ENCODE measurements at places on chromosomes 3 and 15.

GRCh38 chr3:59545374-59545773 is 495.5 kb upstream of the CFAP20DC start:
- no peak for DNase-seq

GRCh38 chr3:57779666-57780065 is 23.6 kb downstream of the SLMAP start:
- DNase-seq = no peak

GRCh38 chr15:88232771-88233201 is 23.8 kb downstream of the NTRK3 start:
- DNase-seq = no peak

GRCh38 chr3:161253711-161254110 is 32.6 kb downstream of the NMD3 start:
- DNase-seq = no peak

DNA sequence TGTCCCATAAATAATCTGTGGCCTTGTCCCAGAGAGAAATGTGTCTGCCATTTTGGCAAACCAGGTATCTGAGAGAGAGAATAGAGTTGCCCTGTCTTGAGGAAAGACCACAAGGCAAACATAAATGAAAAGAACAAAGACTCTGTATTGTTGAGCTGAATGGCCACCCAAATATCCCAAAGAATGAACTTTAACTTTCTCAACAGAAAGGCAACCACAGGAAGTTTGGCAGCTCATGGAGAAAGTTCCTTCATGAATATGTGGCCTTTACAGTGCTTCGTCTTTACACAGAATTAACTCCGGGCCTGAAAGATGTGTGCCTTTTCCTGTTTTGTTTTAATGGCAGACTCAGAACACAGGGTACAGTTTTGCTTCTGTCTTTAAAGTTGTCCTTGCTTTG is 41.4 kb upstream of the THBS1 start:
- DNase-seq = no peak

DNA sequence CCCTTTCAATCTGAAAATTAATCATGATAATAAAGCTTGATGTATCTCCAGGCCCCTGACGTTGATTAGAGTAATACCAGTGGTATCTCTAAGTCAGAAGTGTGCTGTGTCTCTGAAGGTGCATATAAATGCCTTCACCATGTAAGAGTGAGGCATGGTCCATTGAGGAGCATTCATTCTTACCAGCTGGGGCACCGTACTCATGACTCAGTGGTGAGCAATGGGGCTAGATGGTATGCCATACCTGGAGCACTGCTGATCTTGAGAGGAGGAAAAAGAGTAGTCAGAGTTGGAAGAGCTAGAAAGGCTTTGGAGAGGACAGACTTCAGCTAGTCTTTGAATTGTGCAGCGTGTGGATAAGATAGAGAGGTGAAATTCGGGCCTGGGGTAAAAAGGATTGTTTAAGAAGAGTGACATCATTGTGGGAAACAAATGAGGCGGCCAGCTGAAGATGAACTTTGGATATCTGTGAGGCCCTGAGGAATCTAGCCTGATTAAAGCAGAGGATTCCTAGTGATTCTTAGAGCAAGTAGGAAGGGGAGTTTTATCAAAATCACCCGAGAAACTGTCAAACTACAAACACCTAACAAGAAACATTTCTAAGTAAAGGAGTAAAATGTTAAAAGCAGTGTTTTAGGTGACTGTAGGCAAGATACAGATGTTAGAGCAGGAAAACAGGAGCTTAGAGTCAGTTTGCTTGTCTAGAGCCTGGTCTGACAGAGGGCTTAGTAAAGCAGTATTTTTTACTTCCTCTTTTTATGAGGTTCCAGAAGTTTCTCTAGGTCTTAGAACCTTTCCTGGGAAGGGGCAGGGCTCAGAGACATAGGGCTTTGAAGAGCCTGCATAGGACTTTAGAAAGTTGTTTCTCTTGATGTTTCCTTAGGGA is 13.6 kb downstream of the TMOD3 start:
- peak; percentile 39 for DNase-seq

- DNase-seq = no peak
Observed at GRCh38 chr3:49826016-49826415, 12.3 kb upstream of the UBA7 start.

- DNase-seq = no peak
Observed at GRCh38 chr15:93664213-93664956, 567.0 kb upstream of the MCTP2 start.

DNA sequence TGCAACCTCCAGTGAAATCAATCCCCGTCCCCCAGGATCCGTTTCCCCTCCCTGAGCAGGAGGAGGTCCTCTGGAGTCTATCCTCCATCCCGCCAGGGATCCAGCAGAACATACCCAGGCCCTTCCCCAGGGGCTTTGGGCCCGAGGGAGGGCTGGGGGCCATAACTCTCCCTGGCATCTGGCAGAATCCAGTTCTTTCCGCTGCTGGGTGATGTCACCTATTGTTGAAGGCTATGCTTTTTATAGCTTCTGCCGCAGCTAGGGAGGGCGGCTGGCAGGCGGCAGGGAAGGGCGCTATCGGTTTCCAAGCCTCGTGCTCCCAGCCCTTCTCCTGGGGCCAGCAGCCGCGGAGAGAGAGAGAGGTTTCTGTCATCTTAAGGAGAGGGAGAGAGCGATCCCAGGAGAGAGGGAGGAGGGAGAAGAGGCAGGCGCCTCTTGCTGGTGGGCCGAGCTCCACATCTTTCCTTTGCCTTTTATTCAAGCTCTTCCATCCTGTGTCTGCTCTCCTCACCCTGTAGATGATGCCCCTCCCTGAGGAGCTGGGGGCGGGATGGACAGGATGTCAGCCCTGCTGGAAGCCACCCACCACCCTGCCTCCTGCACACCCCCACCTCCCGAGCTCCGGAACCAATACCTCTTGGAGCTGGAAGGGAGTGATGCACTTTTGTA is 120.1 kb downstream of the ANP32A start:
- peak; percentile 43 for DNase-seq

- DNase-seq = no peak
Observed at GRCh38 chr3:13793451-13793850, 86.4 kb downstream of the WNT7A start.

GRCh38 chr15:57861815-57862586 is 155.5 kb downstream of the POLR2M start:
- DNase-seq = peak; percentile 77

All from fibroblast of villous mesenchyme (primary cell).